ENCODE measurements at places on chromosomes 2 and 18. TPM values are rescaled to one million over a fixed set of nuclear protein-coding genes. Genes with fewer than 3 reads are reported as not detected.

The LDLRAD4 gene
- 54.8 TPM for total RNA-seq

DNA sequence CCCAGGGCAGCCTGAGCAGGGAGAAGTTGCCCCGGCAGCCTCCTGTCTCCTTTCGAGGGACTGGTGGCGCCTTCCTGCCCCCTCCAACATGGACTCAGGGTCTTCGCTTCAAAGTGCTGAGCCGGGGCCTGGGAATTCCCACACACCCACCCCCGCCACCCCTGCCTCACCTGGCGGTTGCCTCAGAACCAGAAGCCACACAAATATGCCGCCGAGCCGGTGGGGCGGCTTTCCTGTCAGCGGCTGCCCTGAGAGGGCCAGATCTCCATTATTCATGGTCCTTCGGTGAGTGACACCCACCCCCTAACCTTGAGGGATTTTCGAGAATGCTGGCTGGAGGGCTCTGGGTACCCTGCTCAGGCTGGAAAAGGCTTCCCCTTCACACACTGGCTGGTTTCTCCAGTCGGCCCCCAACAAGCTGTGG, 71.7 kb downstream of the SMAD7 start:
- ATAC-seq: no peak

The AGPS gene
- total RNA-seq: 31.4 TPM

The CD207 gene
- not detected for total RNA-seq

The ANKRD29 gene
- not detected for total RNA-seq

GRCh38 chr2:168814939-168815907, 12.8 kb downstream of the NOSTRIN start:
- ATAC-seq: no peak

GRCh38 chr2:38448692-38449410, 71.8 kb upstream of the ATL2 start:
- ATAC-seq: no peak

DNA sequence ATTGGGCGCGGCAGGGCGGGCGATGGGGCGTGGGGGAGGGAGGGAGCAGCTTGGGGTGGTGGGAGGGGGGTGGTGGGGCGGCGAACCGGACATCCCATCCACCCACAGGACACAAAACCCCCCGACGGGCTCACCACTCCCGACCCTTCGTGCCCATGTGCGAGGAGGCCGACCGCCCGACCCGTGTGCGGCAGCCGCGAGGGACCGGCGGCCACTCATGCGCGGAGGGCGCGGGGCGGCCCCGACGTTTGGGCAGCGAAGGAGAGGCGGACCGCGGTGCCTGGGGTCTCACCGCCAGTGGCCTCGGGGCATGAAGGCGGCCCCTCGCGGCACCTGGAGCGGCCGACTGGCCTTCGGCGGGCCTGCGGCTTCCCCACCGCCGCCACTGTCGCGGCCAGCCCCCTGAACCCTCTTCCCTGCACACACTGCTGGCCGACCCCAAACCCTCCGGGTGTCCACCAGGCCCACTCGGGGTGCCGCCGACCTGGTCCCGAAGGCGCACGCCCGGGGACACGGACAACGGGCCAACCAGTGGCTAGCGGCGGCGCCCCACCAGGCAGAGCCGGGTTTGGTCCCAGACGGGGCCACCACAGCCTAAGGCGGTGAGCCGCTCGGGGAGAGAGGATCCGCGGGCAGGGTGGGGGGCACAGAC, 94.6 kb upstream of the ANKRD30BL start:
- no peak for ATAC-seq

The AQP4 gene
- total RNA-seq: not detected

The C1QL2 gene
- total RNA-seq: not detected
